ENCODE measurements at places on chromosomes 1 and 21.

DNA sequence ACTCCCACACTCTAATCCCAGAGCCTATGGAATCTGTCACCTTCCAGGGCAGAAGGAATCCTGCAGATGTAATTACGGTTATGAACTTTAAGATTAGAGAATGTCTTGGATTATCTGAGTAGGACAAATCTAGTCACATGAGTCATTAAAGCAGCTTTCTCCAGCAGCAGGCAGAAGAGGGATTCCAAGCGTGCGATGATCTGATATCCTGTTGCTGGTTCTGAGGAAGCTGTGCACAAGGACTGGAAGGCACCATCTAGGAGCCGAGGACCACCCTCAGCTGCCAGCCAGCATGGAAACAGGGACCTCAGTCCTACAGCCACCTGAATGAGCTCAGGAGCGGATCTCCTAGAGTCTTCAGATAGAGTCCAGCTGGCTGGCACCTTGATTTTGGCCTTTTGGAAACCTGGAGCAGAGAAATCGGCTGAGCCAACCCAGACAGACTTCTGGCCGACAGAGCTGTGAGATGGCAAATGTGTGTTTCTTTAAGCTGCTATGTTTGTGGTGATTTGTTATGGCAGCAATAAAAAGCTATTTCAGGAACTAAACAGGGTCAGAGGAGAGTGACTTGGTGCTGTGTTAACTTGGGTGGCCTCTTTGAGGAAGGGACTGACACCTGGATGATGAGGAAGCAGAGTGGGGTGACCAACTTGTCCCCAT is 34.5 kb downstream of the LRRN2 start:
- DNase-seq = no peak

DNA sequence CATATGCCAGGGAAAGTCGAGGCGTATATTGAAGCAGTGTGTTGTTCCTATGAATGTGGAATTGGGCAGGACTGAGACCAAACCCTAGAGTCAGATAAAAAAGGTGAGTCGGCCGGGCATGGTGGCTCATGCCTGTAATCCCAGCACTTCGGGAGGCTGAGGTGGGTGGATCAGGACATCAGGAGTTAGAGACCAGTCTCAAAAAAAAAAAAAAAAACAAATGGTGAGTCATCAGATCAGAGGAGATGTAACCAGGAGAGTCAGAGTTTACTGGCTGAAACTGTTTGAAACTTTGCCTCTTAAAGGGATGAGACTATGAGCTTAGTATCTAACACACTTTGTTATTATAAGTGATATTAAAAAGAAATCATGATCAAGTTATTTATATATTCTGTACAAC is 26.4 kb upstream of the SYCP1 start:
- DNase-seq = no peak

DNA sequence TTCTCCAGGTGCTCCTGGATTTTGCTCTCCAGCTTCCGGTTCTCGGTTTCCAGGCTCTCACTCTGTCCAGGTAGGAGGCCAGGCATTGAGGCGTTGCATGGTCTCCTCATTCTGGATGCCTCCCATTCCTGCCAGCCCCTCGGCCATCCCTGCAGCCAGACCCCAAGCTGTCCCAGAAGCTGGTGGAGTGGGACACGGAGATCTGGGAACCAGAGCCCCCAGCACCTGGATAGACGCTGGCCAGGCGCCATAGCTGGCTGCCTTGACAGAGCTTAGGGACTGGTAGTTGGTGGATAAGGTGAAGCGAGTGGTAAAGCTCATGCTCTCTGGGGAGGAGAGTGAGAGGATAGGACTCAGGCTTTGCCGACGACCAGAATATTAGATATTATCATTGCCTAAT is 29.6 kb downstream of the RAP1A start:
- no peak for DNase-seq

DNA sequence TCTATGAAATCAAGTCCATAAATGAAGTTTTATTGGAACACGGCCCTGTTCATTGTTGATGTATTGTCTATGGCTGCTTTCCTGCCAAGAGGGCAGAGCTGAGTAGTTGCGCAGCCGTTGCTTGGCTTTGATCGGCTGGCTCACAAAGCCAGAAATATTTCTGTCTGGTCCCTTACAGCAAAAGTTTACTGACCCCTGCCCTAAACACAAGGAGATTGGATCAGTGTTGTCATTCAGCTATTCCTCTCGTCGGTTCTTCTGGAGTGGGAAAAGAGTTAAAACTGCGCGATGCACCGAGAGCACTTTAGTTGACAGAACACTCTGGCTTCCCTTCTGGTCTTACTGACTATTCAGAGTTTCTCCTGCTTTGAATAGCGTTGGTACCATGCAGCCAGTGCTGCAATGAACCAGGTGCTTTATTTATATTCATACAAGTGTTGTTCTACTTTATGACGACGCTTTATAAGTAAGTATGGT is 868 bp downstream of the ZBTB40 start:
- peak; percentile 63 for DNase-seq

Data from left kidney (tissue), 8 donors.